ENCODE measurements at places on chromosomes 12 and 14.
A peak's percentile ranks its signal among the peaks of the same experiment; 100 is the strongest.

- DNase-seq = no peak
These were observed 718 bp downstream of the PACS2 start for GRCh38 chr14:105315211-105315721.

DNA sequence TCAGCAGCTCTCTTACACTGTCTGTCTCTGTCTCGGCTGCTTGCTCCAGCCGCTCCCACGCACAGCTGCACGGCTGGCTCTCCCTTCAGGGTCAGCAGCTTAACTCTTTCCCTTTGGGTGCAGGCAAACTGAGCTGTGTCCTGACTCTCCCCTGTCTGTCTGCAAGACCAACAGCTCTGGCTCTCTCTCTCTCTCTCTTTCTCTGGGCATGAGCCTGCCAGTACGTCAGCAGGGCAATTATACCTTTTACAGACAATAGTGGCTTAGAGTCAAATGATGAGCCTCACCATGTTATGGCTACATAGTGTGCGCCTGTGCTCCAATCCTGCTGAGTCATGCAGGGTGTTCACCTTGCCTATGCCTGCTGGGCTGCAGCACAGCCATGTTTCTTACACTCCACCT, 120.5 kb upstream of the DDHD1 start:
- no peak for DNase-seq

DNA sequence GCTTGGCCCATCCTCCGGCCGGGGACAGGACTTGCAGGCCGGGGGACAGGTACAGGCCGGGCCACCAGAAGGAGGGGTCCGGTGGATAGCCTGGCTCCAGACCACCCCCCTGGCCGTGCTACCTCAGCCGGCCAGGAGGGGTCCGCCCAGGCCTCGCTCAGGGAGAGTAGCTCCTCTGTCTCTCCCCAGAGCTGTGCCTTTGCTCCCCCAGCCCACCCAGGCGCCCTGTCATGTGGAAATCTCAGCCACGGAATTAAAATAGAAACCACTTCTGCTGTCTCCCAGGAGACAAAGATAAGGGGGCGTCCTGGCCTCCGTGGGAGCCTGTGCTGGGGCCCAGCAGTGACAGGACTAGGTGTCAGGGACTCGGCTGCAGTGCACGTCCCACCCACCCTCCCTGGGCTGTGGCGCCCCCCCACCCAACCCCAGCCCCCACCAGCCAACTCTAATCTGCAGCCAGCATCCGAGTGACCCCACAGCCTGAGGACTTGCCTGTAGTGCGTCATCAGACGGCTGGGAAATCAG, 3.3 kb upstream of the CRIP2 start:
- DNase-seq = no peak

DNA sequence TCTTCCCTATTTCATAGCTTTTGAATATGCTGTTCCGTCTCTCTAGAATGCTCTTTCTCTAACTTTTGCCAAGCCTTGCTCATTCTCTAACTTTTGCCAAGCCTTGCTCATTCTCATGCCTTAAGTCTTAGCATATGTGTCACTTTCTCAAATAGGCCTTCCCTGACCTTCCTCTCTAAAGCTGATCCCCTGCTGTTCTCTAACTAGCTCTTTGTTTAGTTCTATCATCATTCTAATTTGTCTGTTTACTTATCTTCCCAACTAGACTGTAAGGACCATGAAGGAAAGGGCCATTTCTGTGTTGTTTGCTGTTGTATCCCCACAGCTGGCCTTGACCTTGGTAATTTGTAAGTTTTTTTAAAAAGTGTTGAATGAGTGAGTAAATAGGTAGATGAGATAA, 71.1 kb downstream of the ZNF641 start:
- DNase-seq = no peak

GRCh38 chr12:111010061-111010460, 89.7 kb upstream of the MYL2 start:
- no peak for DNase-seq

GRCh38 chr12:12717586-12718380, 615 bp downstream of the CDKN1B start:
- no peak for DNase-seq

GRCh38 chr12:25493682-25494081, 59.4 kb downstream of the LMNTD1 start:
- no peak for DNase-seq

DNA sequence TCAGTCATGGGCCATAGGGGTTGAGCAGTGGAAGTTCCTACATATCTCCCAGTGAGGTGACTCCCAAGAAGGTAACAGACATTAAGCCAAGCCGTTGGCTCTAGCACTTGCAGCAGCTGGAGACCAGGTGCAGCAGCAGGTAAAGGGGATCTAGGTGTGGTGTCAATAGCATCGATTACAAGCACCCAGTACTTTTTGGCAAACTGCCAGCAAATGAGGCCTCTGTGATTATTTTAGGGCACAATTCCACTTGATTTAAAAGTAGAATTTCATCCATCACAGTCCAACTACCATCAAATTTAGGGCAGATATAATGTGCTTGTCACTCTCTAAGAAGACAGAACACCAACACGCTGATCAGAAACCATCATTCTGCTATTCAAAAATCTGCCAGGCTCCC, 224.1 kb upstream of the EGLN3 start:
- no peak for DNase-seq

DNA sequence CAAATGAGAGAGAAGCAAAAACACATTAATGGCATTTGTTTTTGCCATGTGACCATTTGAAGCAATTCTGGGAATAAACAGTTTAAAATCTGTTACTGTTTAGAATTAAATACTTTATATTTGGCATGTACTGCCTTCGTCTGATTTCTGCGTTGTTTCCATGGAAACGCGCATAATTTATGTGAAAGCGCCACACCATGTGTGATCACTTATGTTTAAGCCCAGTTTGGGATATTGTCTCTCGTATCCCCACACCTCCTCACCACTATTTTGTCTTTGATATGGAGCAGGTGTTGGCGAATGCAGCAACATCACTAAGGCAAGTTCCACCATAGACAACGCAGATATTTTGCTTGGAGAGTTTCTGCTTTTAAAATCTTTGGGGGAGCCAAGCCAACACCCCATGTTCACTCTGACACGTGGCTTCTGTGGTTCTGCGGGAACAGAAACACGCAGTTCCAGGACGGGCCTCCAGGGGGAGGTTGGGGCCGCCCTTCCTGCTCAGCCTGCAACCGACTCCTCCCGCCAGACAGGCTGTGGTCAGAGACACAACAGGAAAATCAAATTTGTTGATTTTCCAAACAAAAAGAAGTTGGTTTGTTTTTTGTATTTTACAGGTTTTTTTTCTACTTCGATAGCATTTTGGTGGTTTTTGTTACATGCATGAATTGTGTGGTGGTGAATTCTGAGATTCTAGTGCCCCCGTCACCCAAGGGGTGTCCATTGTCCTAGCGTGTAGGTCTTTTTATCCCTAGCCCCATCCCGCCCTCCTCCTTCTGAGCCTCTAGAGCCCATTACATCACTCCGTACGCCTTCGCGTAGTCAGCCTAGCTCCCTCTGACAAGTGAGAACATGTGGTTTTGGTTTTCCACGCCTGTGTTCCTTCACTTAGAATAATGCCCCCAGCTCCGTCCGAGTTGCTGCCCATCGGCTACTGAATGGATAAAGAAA, 101.9 kb upstream of the SFSWAP start:
- peak; percentile 31 for DNase-seq

- peak; percentile 68 for DNase-seq
These were observed 238.9 kb downstream of the CHST11 start for GRCh38 chr12:104695453-104696148.

DNA sequence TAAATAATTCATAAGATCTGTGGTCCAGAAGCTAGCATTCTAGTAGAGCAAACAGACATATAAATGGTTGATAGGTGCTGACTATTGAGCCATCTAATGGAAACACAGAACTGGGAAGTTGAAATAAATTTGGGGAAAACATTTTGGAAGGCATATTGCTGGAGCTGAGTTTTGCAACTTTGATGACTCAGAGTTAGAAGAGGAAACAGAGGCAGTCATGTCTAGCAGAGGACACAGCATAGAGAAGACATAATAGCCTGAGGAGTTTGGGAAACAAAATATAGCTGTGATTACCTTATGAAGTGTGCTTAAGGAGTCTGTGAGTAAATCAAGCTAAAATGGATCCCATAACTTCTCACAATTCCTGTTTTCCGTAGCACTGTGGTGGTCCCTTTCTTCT, 86.9 kb upstream of the FLRT2 start:
- DNase-seq = no peak

- no peak for DNase-seq
These were observed 117.4 kb downstream of the EMP1 start for GRCh38 chr12:13313886-13314285.

DNA sequence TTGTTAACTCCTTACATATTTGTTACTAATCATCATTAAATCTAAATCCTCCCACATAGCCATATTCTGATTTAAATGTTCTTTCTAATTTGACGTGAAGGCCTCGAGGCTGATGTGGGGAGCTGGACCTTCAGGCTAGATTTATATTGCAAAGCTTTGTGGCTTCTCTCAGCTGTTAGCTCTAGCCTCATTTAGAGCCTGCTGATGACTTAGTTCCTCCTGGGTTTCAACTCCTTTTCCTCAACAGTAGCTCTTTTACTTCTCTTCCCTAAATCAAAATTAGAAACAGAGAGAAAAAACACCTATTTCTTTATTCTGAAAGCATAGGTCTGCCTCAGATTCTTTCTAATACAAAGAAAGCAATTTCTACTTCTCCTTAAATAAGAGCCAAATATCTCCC, 477.5 kb upstream of the CCDC196 start:
- DNase-seq = no peak

All from stimulated activated CD8-positive, alpha-beta memory T cell treated with anti-CD3 and anti-CD28 coated beads, Interleukin-4, amount 100 ng/mL, for 4 hours (primary cell).